ENCODE measurements at places on chromosomes 1 and 21.
A peak's percentile ranks its signal among the peaks of the same experiment; 100 is the strongest.

GRCh38 chr1:45456531-45456930, 34.4 kb downstream of the TESK2 start:
- no peak for DNase-seq

DNA sequence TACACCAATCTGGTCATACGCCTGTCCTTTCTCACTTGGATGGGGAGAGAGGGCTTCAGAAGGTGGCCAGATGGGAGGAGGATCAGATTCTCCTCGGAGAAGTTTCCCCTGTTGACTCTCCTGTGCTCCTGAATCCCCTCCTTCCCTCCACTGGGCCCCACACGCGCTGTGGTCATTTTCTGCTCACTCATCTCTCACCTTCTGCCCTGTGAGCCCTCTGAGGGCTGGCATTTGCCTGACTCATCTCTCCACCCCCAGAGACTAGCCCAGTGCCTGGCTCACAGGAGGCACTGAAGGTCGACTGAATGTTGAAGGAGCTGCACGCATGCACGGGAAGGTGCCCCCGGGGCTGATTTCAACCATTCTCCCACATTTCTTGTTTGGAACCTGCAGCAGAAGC, 14.2 kb downstream of the ABCA4 start:
- DNase-seq: no peak

DNA sequence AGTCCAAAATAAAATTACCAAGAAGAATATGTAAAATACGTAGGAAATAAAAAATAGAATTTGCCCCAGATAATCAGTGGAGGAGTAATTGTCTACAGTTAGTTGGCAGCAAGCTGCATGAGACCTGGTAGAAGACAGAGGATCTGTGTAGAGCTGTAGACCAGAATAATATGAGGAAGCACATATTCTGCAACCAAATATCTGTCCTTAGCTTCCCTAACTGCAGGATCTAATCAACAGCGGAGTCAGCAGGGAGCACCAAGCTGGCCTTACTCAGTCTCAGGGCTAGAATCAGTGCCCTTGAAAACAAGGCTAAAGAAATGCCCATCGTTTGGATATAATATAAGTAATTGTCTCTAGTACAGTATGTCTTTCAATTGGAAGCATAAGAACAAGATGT, 6.1 kb upstream of the GCSAML start:
- DNase-seq: no peak

- DNase-seq: no peak
Measured at GRCh38 chr1:187871177-187871845, 1042.6 kb downstream of the PLA2G4A start.

- DNase-seq: no peak
Measured at GRCh38 chr1:46770541-46770940, 28.3 kb upstream of the CYP4B1 start.

- no peak for DNase-seq
Measured at GRCh38 chr1:16418823-16419425, 18.3 kb downstream of the SPATA21 start.

DNA sequence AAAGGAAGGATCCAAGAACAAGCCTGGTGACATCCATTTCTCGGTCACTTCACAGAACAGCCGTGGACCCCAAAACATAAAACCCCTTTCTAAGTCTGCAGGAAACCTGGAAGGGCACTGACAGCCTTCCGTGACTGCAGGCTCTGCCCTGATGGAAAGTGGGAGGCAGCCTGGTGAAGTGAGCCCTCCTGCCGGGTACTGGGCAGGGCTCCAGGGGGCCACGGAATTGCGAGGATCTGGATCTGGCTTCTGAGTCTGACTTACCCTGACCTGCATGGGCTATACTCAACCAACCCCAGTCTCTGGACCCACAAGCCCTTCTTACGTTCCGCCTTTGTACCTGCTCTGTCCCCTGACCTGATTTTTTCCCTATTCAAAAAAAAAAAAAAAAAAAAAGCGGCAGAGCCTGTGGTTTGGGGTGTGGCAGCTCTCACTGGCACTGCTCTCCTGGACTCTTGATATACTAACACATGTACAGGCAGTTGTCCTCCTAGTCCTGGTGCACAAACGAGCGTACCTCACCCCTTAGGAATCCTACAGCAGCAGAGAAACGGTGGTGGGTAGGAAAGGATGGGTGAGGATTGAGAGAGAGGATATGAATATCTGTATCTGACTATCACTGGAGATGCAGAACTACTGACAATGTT, 82.9 kb downstream of the BEND5 start:
- no peak for DNase-seq

- no peak for DNase-seq
Measured at GRCh38 chr1:151790940-151791651, 796 bp upstream of the TDRKH start.

DNA sequence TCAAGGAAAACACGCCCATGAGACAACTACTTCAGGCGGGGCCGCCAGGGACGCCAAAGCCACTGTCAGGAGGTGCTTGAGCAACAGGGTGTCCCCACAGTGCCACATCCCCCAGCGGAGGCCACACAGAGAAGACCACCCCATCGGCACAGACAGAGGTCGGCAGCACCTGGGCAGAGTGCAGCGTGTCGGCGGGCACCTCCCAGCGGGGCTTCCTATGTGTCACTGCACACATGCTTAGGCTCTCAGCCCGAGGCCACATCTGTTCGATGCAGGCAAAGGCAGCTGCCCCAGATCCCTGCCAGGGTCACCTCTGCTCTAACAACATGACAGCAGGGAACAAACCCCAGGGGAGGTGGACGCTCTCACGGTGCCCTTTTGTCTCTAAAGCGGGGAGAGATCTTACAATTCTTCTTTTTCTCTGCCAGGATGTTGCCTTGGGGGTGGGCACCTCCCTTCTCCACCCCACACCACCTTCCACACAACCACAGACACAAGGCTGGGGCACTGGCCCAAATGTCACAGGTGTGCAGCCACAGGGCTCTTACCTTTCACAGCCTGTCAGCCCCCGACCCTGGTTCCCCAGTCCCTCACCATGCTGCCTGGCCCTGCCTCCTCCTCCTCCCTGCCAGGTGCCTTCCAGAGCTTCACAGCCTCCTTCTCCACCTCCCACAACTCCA, 4.2 kb downstream of the KRTAP10-8 start:
- no peak for DNase-seq

GRCh38 chr1:168225476-168226190, at the start of gene SFT2D2:
Gene SFT2D2 (plus strand): TSS chr1:168226004. CDS start chr1:168226080, 76 bp downstream.
- DNase-seq: peak; percentile 65

DNA sequence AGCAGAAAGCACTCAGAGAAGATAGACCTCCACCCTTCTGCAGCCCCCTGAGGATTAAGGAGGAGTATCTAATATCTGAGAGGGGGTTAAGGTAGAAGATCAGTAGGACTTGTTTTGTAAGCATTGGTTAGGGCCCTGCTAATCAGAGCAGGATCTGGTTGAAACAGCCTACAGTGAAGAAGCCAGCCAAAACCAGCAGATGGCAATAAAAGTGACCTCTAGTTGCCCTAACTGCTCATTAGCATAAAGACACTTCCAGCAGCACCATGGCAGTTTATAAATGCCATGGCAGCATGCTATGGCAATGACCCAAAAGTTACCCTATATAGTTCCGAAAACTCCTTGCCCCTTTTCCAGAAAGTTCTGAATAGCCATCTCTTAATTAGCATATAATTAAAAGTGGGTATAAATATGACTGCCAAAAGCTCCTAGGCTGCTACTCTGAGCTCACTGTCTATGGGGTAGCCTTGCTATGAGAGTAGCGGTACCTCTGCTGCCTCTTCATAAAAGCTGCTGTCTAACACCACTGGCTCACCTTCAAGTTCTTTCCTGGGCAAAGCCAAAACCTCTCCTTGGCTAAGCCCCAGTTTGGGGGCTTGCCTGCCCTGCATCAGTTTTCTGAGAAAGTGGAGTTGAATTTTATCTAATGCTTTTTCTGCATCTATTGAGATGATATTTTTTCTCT, 254.2 kb downstream of the PAPPA2 start:
- no peak for DNase-seq

GRCh38 chr1:82453511-82454185, 652.9 kb downstream of the ADGRL2 start:
- DNase-seq: no peak

DNA sequence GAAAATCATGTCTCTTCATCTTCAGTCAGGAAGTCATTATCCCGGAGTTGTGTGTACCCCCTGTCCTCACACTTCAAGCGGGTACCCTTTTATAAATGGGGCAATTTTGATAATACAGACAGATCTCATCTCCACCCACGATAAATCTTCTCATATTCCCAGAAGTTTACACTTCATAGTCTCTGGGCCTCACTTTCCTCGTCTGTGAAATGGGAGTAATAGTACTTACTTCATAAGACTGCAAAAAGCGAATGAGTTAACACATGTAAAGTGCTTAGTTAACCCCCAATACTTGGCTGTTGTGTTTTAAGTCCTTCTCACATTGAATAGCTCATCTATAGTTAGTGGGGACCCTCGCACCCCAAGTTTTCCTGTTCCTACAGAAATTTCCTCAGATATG, 820 bp downstream of the NUP210L start:
- no peak for DNase-seq

DNA sequence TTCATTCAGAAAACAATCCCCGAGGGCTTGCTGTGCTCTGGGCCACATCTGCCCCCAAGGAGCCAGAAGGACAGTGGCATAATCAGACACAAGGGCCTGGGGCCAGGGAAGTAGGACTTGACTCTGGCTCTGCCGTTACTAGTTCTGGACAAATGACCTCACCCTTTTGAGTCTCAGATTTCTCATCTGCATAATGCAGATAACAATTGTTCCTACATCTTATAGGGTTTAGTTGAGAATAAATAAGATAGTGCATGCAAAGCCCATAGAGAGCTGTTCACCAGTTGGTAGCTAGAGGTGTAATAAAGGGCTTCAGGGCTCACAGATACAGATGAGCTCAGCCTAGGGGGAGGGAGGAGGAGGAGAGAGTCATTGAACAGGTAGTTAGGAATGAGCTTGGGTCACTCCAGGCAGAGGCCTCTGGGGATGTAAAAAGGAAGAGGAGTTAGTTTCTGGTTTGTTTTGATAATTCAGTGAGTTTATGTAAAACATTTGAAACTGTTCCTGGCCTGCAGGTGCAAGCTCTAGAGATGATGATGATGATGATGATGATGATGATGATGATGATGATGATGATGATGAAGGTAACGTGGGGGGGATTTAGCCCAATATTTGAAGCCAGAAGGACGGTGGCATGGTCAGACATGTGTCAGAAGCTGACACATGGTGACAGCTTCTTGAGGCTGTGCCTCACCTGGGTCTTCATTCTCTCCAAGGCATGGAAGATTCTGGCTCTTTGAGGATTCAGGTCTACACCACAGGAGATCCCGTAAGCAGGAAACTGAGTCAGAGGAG, 858 bp downstream of the LACTBL1 start:
- no peak for DNase-seq

DNA sequence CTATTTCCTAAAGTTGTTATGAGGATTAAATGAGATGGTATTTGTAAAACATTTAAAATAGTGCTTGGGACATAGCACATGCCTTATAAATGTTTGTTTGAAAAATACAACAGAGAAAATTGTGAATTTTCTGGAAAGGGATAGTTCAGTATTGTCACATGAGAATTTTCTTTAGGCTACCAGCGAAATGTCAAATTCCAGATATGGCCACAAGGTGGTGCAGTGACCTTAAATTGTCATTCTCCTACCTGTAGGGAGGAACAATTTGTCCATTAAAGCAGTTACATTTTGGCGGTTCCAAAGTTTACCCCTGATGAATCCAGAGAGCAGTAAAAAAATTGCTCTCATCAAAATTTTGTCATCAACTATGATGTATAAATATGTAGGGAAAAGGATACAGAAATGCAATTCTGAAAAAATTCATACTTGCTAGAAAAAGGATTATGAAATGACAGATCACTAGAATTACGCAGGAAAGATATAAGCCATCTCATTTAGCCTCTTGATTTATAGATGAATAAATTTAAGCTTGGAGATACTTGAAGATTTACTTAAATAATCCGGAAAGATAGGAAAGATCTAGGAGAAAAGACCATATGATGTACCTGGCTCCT, 50.2 kb upstream of the TSHB start:
- DNase-seq: peak; percentile 59

Measured in T follicular helper cell (primary cell).